Stimulated activated CD4-positive, alpha-beta T cell treated with anti-CD3 and anti-CD28 coated beads, Interleukin-15, amount 100 ng/mL, for 24 hours (primary cell): ENCODE measurements at places on chromosomes 7 and 10.

DNA sequence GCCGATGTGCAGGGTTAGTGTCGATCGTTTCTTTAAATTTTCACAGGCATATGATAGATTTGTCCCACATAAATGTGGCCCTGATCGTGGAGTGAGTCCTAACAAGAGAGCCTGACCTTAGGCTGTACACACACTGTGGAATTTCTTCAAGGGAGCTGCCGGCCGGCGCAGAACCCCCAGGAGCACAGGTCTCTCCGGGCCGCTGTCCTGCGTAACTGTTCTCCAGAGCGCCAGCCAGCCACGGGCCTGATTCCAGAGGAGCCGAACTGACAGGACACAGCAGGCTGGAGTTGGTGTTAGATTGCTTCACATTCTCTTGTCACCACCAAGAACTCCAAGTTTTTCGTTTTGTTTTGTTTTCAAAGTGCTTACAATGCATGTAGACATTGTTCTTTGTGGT is 37.3 kb downstream of the SHH start:
- no peak for DNase-seq

DNA sequence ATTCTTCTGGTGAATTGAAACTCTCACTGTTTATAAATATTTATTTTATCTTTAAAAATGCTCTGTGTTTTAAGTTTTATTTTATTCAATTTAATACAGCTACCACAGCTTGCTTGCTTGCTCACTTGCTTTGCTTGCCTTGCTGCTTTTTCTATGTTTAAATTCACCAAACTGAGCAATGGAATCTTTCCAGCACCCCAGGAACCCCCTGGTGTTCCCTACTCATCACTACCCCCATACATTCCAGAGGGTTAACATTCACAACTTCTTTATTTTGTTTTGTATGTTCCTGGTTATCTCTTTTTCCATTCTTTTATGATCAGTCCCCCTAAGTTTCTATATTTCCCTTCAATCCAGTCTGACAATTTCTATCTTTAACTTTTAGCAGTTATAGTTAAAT is 166.5 kb upstream of the COL1A2 start:
- no peak for DNase-seq

GRCh38 chr10:82282782-82283456 is 407.9 kb downstream of the NRG3 start:
- DNase-seq: no peak

DNA sequence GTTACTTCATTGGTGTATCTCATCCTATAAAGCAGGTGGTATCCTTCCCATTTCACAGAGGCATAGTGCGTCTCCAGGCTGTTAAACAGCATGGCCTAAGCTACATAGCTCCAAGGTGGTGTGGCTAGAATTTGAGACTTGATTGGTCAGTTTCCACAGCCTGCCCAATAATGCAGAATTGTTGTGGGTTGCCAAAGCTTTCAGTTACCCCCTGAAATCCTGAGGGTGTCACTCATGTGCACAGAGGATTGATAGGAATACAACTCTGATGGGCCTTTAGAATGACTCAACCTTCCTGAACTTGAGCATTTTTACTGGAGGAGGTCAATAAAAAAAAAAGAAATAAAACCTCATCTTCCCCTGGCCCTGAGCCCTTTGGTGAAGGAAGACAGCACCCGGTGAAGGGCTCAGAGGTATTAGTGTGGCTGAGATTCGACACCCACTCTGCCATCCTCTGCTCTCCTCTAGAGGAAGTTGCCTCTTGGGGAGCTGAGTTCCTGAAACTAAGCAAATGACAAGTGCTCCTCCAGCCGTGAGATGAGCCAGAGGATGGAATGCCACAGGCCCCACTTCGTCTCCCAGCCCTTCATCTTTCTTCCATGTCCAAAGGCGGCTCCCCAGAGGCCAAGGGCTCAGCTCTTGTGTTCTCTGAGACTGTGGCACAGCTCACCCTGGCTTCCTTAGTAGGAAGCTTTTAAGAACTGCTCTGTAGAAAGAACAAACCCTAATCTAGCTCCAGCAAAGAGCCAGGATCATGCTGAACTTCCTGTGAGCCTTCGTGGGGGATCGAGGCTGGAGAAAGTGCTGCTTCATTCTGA is 1.0 kb downstream of the ACSL5 start:
- DNase-seq: peak; percentile 27

DNA sequence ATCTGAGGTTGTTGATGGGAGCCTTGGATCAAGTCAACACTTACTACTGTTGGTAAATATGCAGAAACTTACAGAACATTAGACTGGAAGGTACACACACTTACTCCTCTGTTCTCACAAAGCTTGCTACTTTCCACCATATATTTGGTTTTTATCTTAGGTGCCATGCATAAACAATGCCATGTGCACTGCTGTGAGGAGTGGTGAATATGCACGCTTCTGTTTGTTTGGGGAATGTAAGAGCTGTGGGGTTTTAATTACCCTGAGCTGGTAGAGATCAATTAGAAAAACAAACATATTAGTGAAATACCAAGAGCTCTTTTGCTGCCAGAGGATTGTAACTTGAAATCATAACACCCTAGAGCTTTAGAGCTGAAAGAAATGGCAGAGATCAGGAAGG is 79.8 kb upstream of the ARID5B start:
- no peak for DNase-seq

DNA sequence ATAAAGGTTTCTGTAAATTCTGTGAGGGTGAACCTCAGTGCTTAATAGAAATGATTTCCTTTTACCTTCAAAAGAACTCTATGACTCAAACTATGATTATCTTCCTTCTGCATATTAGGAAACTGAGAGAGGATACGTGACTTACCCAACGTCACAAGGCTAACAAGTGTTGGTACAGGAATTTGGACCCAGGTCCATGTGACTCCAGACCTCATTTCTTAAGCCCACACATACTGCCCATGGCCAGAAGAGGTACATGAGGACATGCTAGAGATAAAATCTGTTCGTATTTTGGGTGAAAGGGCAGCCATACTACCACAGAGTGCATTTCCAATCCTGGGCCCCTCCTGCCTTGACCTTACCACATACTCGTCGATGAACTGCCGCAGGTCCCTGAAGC is 61.5 kb upstream of the TM9SF3 start:
- DNase-seq: no peak
